ENCODE measurements at places on chromosomes 5 and 9.

- no peak for DNase-seq
These were observed 8.7 kb upstream of the JAKMIP2 start for GRCh38 chr5:147791181-147791580.

DNA sequence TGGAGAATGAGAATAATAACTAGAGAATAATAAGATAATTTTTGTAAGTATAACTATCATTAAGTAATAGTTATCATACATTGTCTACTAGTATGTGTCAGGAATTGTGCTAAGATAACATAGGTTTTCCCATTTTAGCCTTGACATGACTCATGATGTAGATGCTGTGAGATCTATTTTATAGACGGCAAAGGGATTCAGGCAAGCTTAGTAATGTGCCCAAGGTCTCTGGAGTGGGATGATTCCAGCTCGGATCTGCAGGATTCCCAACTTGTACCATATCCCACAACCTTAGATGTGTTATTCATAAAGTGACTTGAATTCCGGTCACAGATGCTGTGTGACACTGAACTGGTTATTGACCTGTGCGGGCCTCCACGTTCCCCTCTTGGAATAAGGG lies 51.5 kb downstream of the IL31RA start:
- DNase-seq: no peak

DNA sequence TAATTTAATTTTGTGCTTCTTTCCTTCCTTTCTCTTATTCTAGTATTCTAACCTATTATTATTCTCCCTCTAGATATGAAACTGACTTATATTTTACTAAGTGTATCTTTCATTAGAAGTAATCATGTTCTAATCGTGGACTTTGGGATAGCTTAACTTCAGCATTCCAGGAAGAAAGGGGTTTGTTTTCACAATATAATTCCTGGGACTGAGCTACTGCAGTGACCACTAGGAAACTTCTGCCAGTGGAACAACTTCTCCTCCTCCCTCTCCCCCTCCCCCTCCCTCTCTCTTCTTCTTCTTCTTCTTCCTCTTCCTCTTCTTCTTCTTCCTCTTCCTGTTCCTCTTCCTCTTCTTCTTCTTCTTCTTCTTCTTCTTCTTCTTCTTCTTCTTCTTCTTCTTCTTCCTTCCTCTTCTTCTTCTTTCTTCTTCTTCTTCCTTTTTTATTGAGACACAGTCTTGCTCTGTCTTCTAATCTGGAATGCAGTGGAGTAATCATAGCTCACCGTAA lies 127.9 kb downstream of the NNT start:
- no peak for DNase-seq

DNA sequence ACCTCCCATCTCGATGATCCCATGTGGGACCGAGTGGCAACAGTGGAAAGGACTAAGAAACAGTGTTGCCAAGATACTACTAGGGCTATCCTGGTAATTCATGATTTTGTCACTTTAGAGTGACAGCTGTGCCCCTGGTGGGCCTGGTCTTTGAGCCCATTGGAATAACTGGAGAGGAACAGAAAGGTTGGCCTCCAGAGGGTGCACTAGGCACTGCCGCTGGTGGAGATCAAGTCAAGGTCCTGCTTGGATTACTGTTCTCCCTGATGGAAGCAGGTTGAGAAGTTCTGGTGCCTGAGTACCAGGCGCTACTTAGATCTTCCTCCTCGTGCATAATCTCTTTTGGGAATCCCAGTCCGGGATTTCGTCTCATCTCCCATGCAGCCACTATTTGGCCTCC lies 129.6 kb downstream of the SEC61B start:
- DNase-seq: no peak

Measured in right kidney (tissue), 9 donors.